ENCODE measurements at places on chromosomes 5 and 9. TPM values are rescaled to one million over a fixed set of nuclear protein-coding genes. Genes with fewer than 3 reads are reported as not detected.

RLN2 gene
- total RNA-seq, result not detected

TAF11L5 gene
- not detected for total RNA-seq

NME5 gene
- total RNA-seq, result not detected

CXCL14 gene
- 0.17 TPM for total RNA-seq

FAM200C gene
- total RNA-seq, result 2.5 TPM

DAPK1 gene
- 12.9 TPM for total RNA-seq
